ENCODE measurements at places on chromosomes 3 and 15.
A peak's percentile ranks its signal among the peaks of the same experiment; 100 is the strongest.

DNA sequence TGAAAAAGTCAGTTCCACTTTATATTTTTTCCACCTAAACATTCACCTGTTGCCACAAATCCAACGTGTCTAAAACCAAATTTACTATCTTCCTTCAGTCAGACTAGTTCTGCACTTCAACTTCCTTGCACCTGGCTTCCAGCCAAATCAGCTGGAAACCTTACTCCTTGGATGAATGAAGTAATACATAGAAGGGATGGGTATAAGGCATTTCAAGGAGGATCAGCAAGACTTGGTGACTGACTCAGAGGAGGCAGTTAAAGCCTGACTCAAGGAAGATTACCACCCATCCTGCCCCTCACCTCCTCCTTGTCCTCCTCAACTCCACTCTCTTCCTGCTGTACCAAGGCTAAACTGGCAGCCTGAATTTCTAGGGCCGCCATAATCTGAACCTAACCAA is 37.1 kb downstream of the QTRT2 start:
- DNase-seq: peak; percentile 20

DNA sequence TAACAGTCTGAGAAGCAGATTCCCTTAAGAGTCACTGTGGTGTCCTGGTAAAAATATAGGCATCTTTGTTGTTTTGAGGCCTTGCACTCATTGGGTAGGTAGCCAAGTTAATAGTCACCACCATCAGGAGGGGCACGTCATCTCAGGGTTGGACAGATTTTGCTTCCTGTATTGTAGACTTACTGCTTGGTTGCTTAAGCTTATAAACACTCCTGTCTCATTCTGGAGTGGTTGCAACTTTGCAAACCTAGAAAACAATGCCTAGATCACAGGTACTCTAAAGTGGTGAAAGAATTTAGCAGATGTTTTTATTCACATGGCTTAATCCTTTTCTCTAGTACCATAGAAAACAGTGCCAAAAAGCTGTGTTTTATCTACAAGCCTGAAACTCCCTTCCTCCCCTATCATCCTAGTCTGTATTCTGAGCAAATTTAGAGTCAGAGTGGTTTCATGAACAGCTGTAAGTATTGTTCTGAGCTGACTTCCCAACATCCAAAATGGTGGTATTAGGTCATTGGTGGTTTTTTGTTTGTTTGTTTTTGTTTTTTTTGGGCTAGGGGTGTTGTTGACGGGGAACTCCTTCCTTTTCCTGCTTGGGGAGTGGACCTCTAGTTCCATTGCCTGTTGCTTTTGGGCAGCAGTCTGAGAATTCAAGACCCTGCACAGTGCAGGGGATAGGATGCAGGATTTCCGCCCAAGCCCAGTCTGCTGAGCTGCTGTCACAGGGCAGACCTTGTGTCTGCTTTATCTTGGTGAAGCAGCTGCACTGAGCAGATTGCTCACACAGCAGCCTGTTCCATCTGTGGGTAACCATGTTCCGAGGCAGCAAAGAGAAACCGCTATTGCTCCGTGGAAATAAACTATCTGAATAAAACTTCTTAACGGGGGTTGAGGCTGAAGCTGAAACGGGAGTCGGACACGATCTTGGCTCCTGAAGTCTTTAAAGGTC is 202.0 kb downstream of the AKAP13 start:
- peak; percentile 76 for DNase-seq

DNA sequence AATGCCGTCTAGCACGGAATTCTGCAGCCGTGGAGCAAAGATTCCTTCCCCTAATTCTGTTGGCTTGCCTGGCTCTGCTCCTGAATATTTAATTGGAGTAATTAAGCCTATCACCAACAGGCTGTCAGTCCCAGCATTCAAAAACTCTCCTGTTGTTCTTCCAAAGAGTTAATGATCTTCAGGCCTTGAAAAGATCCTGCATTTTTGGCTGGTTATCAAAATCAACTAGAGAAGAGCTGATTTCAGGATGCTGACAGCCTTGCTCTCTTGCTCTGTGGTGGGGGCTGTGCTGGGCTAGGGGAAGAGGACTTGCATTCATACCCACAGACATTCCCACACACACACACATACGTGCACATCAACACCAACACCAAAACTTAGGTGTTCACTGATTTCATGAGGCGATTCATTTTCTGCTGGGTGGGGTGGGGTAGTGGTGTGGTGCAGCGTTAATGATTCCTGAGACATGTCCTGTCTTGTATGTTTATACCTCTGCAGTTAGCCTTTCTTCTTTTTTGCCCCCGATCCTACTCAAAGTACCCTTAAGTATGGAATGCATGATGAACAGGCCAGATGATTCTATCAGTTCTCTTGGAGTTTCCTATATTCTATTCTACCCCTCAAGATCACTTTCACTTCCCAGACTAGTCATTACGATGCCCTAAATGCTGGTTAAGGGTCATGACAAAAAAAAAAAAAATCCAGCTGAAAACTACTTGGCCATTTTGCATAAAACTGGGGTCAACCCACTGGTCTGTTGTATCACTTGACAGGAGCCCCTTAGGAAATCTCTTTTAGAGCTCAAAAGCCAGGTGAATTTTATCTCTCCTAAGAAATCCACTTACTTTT is 42.3 kb downstream of the CPN2 start:
- no peak for DNase-seq

DNA sequence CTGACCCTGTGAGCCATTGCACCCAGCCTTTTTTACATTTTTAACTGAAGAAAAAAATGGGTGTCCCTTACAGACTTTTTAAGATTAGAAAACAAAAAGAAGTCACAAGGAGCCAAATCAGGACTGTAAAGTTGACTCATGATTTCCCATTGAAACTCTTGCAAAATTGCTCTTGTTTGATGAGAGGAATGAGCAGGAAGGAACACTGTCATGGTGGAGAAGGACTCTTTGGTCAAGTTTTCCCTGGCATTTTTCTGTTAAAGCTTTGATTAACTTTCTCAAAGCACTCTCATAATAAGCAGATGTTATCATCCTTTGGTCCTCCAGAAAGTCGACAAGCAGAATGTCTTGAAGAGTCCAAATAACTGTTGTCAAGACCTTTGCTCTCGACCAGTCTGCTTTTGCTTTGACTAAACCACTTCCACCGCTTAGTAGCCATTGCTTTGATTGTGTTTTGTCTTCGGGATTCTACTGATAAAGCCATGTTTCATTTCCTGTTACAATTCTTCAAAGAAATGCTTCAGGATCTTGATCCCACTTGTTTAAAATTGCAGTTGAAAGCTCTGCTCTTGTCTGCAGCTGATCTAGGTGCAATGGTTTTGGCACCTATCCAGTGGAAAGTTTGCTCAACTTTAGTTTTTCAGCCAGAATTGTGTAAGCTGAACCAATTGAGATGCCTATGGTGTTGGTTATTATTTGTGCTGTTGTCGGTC is 369.4 kb downstream of the MAGI1 start:
- DNase-seq: no peak

- no peak for DNase-seq
Observed at GRCh38 chr3:192108820-192109219, 618.5 kb downstream of the FGF12 start.

GRCh38 chr3:53721187-53722119 is 124.8 kb downstream of the CHDH start:
- no peak for DNase-seq

- no peak for DNase-seq
Observed at GRCh38 chr3:17481116-17481515, 261.3 kb downstream of the TBC1D5 start.

DNA sequence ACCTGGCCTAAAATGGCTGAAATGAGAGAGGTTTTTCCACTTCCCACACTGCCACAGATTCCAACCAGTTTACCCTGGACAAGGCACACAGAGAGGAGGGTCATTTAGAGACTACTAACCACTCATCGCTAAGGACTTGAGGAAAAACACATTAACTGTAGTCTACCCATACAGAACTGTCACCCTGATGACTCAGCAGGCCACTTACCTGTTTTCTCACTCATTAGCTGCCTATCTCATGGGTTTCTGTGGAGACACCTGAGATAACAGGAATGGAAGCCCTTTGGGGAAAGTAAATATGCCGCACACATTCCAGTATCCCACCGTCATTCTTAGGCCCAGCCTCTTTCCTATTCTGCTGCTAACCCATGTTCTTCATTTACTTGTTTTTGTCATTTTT is 50.0 kb downstream of the ABCC5 start:
- no peak for DNase-seq

DNA sequence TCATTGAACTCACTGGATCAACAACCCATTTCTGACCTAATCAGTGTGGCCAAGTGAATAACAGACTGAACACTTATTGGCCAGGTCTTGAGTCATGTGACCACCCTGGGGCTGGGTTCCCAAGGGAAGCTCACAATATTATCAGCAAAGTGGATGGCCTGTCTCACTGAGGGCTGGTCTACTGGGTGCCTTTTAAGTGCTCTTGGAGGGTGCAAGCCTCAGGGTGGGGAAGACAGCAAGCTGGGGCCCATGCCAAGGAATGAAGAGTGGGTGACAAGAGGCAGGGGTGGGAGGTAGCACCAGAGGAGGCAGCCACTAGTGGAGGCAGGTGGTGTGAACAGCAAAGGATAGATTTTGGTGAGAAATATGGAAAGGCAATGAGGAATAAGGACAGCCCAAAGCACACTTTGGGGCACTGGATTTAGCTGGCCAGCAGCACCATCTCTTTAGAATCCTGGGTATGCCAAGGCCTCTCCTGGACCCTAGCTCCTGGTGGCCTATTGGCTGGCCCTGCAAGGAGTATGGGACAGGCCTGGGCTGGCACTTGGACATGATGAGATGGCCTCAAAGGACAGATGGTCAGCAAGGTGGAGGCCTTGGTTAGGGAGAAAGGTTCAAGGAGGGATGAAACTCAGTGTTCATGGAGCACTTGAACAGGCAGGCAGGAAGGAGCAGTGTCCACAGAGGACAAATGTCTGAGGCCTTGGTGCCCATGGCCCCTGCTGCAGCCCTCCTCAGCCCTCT is 34.2 kb downstream of the HMCES start:
- no peak for DNase-seq

- DNase-seq: peak; percentile 26
Observed at GRCh38 chr3:194672876-194673275, 885 bp upstream of the LSG1 start.

DNA sequence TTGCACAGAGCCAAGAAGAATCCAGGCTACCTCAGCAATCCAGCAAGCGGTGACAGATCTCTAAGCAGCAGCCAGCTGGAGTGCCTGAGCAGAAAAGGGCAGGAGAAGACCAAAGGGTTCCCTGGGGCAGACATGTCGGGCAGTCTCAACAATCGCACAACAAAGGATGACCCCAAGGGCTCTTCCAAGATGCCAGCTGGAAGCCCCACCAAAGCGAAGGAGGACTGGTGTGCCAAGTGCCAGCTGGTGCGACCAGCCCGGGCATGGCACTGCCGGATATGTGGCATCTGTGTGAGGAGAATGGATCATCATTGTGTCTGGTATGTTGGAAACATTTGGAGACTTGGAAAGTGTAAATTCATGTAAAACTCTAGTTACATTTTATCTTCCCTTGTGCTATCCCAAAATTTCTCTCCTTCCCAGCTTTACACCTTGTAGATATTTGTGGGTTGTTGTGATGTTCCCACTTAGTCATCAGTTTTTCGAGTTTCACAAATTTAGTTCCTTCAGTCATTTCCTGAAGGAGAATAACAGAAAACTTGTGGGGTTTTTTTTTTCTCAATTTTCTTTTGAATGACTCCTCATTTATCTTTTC is 6.4 kb downstream of the ZDHHC23 start:
- DNase-seq: no peak

DNA sequence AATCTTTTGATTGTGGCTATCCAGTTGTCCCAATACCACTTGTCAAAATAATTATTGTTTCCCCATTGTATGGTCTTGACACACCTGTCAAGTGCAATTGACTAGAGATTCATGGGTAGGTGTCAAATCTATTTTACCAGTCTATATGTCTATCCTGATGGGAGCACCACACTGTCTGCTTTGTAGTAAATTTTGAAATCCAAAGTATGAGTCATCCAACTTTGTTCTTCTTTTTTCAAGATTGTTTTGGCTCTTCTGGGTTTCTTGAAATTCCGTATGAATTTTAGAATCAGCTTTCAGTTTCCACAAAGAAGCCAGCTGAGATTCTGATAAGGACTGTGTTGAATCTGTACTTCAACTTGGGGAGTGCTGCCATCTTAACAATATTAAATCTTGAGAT is 71.9 kb downstream of the CSNK1G1 start:
- DNase-seq: peak; percentile 67

- no peak for DNase-seq
Observed at GRCh38 chr3:89380016-89380415, 272.6 kb downstream of the EPHA3 start.

GRCh38 chr3:177813322-177813721 is 616.0 kb upstream of the TBL1XR1 start:
- no peak for DNase-seq

- no peak for DNase-seq
Observed at GRCh38 chr3:127612966-127613365, 14.8 kb downstream of the MCM2 start.

DNA sequence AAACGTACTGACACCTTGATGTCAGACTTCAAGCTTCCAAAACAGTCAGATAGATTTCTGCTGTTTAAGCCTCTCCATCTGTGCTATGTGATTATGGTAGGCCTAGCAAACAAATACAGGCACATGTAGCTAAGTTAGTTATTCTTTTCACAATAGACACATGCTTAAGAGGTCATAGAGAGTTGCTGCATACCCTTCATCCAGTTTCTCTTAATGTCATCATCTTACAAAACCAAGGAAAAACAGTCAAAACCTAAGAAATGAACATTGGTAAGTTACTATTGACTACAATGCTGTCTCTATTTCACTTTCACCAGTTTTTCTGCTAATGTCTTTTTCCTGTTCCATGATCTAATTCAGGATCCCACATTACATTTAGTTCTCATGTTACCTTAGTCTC is 946.8 kb downstream of the TUSC7 start:
- DNase-seq: no peak

GRCh38 chr15:48285329-48286214 is 45.7 kb upstream of the DUT start:
- DNase-seq: peak; percentile 71

DNA sequence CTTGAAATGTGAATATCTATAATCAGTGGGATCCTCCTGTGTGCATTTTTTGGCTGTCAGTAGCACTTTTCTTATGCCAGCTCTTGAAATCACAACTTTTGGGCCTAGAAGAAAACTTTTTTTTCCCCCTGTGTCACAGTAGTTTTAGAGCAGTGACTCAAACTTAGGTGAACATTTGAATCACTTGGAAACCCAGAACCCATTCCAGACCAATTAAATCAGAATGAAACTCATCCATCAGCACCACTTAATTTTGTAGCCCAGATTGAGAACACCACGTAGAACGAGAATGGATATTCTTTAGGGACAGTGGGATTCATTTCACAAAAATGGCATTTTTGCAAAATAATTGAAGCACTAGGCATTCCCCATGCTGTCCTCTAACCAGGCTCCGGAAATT is 224.8 kb upstream of the NANOGP8 start:
- no peak for DNase-seq

DNA sequence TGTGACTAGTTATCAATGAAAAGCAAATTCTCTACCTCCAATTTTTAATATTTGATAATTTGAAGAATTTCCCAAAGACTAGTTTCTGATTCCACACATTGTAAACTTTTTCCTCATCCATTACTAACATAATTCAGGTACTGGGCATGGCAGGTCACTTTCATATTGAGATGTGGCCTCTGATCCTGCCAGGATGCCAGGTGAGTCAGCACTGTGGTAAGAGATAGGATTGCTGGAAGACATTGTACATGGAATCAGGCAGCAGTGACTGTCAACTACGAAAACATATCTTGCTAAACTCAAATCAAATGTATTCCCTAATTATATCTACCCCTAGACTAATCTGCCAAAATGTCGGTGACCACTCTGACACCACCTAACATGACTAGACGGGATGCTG is 33.2 kb upstream of the POU1F1 start:
- no peak for DNase-seq
